Liver (tissue), 10 donors: ENCODE measurements at places on chromosomes 6 and 20. TPM values are rescaled to one million over a fixed set of nuclear protein-coding genes. Genes with fewer than 3 reads are reported as not detected.

NRM gene
- total RNA-seq: 0.59 TPM

HLA-DRA gene
- 82.1 TPM for total RNA-seq

CST4 gene
- not detected for total RNA-seq

OR2H1 gene
- total RNA-seq: not detected

DNA sequence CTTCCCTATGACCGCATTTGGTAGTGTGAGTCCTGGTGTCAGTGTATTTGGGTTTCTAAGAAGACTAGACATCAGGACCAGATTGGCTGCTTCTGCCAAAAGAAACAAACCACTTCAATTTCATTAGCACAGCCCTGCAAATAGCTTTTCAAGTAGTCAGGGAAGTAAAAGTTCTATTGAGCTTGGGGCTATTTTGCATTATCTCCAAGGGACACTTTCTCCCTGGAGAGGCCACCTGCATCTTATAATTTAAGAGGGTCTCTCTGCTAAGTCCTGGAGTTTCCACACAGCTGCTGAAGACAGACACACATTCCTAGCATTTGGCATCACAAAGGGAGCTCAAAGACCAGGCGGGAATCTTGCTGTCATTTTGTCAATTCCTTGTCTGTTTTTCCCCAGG lies 141.2 kb downstream of the BMP2 start:
- DNase-seq: no peak

DNA sequence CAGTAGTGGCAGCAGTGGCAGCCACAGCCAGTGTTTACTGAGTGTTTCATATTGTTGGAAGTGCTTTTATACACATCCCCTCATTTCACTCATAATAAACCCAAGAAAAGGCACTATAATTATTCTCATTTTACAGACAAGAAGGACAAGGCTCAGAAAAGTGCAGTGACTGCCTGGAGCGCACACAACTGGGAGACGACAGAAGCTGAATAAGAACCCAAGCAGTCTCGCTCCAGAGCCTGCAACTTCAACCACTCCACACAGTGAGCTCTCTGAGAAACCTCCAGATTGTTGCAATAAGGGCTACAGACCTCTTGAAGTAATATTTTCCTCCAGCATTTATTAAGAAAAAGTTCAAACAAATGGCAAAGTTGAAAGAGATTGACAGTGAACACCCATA lies 76.9 kb downstream of the PLCG1 start:
- DNase-seq: no peak

- DNase-seq: no peak
Observed at GRCh38 chr6:46410334-46410953, 80.8 kb downstream of the RCAN2 start.

GRCh38 chr6:23319582-23319981 lies 750.2 kb downstream of the HDGFL1 start:
- no peak for DNase-seq

DNA sequence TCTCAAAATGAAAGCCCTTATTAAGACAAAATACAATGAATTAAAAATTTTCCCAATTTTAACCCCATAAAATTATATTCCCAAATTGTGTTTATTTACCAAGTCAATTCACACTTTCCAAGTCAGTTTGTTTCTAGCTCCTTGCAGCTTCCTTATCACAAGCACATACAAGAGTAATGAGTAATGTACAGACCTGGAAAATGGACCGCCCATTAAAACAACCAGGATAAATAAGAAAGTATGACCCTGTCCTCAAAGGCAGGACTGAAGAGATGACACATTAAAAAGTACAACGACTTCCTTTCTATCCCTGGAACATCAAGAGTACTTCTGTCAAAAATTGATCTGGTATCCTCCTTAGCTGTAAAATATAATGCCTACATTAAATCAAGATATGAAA lies 47.1 kb upstream of the TMX4 start:
- DNase-seq: no peak

GRCh38 chr6:127547215-127547614 lies 28.1 kb upstream of the MTCL3 start:
- no peak for DNase-seq

DNA sequence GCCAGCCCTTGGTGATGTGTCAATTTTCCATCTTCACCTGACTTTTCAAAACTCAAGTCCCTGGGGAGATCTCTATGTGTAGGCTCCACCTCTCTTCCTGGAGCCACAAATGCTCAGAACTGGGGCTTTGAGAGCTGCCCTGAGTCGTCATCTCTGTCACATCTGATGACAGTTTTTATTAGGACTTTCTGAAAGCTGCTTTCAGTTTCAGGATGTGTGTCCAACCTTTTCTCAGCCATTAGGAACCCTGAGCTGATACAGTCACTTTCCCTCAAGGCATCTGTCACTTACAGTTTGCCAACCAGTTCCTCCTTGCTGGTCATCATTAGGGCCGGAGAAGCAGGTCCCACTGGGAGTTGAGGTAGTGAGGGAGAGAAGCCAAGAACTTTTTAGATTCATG lies 365.9 kb upstream of the CHD6 start:
- DNase-seq: no peak

GRCh38 chr6:31734821-31735406 lies 1.4 kb downstream of the CLIC1 start:
- DNase-seq: peak; percentile 52

DNA sequence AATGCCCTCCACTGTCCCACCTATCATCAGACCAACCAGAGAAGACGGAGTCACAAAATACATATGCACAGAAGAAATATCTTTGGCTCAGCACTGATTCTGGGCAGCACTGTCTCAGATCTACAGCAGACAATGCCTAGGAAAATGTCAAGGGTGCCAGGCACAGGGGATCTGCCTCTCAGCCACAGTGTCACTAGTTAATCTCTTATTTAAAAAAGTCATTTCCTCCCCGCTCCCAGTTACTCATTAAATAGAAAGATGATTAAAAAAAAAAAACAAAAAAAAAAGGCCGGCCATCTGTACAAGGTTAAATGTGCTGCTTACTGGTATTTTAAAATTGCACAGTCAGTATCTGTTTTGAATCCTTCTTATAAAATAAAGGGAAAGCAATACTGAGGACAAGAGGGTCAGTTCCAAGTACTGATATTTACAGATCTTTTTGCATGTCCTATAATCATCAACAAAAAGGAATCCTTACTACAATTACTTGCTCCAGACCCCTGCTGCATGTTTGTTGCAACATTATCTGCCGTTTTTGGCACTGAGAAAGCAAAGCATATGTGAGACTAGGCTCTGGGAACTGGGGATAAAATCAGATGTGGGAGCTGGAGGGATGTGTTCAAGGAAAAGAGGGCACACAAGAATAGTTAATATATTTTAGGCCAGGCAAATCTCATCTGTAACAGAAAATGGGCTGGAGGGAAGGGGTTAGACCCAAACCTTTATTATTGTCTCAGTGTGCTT lies 299.3 kb downstream of the KIF16B start:
- DNase-seq: no peak

DNA sequence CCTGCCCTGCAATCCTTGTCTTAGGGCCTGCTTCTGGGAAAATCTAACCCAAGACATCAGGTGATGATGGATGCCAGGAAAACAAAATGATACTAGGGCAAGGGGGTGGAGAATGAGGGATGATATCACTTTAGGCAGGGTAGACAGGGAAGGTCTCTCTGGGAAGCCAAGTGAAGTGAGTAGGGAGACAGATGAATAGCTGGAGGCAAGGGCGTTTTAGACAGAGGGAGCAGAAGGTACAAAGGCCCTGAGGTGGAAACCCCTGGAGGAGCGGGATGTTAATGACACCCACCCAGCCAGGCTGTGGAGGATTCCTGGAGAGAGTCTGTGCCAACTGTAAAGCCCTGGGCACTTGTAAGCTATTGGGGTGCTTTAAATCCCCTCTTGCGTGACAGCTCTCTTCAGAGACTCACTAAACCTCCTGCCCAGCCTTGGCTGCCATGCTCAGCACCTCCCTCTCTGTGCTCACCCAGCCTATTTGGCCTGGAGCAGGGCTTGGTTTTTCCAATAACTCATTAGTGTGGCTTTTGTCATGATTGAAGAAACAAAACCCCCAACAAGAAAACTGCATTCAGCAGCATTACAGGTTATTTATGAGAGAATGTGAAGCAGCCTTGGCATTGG lies 12.4 kb upstream of the MDGA1 start:
- DNase-seq: no peak

DNA sequence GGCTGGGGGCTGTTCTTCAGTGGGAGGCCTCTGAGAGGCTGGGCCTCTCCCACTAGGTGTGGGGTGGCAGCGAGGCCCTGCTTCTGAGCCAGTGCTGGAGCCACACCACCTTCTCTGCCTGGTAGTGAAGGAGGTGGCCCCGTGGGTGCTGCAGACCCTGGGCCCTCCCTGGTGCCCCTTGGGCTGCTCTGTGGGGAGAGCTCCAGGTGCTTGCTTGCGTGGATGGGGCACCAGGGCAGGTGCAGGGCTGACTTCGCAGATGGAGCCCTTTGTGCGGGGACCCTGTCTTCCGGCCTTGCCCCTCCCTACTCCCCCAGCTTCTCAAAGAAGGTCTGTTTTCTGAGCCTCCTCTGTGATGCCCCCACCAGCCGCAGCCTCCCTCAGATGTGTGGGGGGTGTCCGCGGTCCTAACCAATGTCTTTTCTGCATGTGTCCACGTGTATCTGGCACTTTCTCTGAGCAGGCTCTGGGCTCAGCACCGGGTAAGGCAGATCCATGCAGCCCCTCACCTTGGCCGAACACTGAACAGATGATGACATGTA lies 17.2 kb upstream of the MYT1 start:
- DNase-seq: no peak

GRCh38 chr6:26087284-26088115 lies at the start of gene HFE:
Gene HFE, plus strand, starts transcription at chr6:26087429. Its CDS starts 12 bp downstream, at chr6:26087441.
- peak; percentile 57 for DNase-seq

DNA sequence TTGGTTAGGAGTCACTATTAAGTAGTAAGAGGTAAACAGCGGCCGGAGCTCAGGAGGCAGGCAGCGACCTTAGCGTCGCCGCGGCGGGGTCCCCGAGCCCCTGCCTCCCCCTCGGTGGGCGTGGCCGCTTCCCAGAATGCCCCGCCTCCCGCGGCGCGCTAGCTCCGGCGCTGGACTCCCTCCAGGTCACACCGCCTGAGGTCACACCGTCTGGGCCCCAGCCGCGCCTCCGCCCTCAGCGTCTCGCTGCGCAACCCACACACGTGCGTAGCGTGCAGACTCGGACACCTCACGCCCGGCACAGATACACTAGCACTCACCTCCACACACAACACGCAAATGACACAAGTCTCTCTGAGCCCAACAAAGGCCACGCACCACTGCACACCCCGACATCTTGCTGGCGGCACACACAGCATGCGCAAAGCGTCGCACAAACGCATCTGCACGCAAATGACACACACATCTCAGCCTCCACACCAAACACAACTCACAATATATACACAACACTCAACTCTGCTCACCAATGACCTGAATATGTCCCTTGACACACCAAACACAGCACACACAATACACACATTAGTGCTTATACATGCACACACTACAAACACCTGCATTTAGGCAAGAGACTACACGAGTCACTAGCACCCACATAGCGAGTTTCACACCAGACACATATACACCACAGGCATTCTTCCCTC lies 17.6 kb upstream of the CDKN1A start:
- DNase-seq: no peak

GRCh38 chr6:142944124-142945048 lies 590 bp downstream of the HIVEP2 start:
- peak; percentile 70 for DNase-seq

- no peak for DNase-seq
Observed at GRCh38 chr6:119170447-119171087, 92.1 kb upstream of the FAM184A start.

DNA sequence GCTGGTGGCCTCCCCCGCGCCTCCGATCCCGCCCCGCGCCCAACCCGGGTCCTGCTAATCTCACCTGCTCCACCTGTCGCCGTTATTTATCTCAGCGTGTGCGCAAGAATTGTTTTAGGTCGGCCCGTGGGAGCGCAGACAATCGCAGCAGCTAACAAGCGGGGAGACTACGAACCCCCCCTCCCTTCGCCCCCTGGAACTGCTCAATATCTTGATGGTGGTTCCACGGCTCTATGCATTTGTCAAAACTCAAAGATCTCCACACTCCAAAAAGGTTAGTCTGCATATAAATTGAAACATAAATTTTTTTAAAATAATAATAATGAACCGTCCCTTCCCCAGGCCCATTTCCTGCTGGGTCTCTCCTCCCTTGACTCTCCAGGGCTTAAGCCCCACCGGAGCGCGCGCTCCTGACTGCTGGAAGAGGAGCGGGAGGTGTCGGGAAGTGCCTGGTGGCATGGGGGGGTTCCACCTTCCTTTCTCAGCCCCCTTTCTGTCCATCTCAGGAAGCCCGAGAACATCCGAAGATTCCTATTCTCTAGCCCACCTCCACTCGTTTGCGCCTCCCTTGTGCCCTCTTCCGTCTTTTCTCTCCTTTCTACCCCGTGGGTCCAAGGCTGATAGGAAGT lies 1.6 kb upstream of the MDGA1 start:
- DNase-seq: no peak

DNA sequence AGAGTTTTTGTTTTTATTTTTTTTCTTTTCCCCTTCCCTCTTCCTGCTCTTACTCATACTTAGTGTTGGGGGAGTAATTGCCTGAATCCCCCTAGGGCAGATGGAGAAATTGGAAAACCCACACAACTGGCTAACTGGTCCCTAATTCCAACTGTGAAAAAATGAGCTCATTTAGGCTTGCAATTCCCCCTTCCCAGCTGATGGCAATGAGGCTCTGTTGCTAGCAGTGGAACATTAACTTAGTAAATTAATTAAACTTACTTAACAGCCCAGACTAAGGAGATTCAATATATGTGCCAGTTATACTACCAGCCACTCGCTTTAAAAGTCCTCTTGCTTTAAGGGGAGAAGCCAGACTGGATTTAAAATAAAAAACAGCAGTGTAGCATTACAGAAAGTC lies 76.6 kb downstream of the PKHD1 start:
- no peak for DNase-seq

DNA sequence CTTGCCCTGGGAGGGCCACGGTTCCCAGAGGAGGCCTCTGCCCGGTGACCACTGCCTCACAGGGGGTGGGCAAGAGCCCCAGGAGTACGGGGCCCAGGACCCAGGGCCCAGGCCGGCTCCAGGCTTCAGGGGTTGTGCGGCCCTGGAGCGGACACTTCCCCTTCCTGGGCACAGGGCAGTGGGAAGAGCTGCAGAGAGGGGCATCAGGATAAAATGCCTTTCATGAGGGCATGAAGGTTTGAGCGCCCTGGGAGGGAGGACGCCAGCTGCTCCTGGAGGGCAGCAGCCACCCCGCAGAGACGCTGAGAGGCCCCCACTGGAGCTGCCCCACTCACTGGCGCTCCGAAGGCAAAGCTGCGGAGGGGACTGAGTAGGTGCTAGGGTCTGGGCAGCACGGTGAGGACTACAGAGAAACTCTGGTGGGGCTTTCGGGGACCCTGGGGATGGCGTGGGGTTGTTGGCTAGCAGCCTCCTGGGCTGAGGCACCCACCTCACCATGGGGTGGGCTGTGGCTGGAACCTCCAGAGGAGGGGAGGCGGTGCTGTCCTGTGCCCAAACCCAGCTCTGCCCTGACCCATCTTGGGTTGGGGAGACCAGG lies 10.4 kb downstream of the LAMA5 start:
- no peak for DNase-seq
